ENCODE measurements at places on chromosomes 3 and 15.

GRCh38 chr15:97968380-97968779 lies 7.9 kb downstream of the ARRDC4 start:
- DNase-seq: no peak

DNA sequence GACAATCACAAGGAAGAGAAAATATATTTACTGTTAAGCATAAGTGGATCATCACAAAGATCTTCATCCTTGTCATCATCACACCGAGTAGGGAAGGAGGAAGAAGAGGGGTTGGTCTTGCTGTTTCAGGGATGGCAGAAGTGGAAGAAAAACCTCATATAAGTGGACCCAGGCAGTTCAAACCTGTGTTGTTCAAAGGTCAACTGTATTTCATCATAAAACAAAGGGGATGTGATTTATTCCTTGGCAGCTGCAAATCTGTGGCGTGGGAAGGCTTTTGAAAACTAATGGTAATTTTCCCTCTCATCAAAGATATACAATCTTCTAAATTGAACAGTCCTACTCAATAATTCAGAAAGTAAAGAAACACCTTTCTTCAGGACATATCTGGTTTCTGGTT lies 129.9 kb upstream of the ABI3BP start:
- no peak for DNase-seq

- DNase-seq: peak; percentile 22
Observed at GRCh38 chr15:52567871-52568600, 794 bp downstream of the ARPP19 start.

GRCh38 chr3:161640181-161640580 lies 143.6 kb downstream of the OTOL1 start:
- no peak for DNase-seq

DNA sequence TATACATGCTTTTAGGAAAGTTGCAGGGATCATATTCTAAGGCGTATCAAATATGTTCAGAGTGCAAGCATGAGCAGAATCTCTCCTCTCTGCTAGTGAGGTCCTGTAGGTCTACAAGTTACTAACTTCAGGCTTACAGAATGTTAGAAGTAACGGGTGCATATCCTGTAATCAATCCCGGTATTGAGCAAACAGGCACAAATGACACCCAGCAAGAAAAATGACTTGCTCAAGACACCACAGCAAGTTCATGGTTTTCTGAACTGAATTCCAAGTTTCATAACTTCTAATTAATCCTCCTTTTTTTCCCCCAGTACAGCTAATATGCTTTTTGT lies 353.9 kb upstream of the TPRG1 start:
- no peak for DNase-seq

DNA sequence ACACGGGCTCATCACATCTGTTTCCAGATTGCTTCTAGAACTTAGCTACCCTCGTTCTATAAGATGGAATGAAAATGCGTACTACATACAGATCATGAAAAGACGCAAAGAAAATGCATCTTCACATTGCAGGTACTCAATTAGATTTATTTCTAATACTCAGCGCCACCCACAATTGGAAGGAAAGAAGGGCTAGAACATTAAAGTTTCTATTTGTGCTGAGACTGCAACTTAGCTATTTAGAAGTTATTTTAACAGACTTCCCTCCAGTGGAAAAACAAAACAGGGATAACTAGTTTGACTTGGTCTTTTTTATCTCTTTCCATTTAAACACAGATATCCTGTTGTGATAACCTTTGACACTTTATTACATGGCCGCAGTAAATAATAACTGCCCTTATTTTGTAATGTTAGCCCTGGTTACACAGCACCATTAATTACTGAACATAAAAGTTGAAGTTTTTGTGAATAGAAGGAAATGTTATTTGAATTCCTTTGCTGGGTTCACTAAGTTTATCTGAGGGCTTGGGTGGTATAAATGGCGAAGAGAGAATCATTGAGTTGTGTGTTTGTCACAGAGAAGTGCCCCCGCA lies 86.9 kb upstream of the SLC25A26 start:
- DNase-seq: no peak

GRCh38 chr3:29644261-29644660 lies 363.4 kb downstream of the RBMS3 start:
- DNase-seq: no peak

DNA sequence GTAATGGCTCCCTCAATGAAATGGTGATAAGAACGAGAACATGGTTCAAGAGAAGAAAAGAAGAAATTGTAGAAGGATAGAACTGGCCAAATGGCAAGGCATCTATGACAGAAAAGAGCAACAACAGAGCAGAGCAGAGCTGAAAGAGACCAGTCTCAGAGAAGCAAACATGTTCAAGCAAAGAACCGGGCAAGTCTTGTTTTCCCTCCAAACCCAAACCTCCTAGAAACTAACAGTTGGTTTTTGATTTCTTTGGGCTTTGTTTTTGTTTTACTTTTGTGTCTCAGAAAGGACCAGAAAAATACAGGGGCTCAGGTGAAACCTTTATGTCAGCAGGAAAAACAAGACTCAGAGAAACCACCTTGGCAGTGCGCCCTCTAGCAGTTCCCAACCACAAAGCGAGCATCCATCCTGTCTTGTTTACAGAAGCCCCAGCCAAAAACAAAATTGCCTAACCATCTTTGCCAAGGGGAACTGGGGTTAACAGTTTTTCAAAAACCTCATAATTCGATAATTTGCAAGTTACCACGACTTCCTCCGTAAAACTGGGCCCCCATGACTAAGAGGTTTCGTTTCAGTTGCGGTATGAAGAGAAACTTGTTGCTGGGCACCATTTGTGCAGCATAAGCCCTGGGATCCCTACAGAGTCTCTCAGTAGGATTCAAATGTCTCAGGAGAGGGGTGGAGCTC lies 159.2 kb upstream of the SLC24A5 start:
- peak; percentile 22 for DNase-seq

DNA sequence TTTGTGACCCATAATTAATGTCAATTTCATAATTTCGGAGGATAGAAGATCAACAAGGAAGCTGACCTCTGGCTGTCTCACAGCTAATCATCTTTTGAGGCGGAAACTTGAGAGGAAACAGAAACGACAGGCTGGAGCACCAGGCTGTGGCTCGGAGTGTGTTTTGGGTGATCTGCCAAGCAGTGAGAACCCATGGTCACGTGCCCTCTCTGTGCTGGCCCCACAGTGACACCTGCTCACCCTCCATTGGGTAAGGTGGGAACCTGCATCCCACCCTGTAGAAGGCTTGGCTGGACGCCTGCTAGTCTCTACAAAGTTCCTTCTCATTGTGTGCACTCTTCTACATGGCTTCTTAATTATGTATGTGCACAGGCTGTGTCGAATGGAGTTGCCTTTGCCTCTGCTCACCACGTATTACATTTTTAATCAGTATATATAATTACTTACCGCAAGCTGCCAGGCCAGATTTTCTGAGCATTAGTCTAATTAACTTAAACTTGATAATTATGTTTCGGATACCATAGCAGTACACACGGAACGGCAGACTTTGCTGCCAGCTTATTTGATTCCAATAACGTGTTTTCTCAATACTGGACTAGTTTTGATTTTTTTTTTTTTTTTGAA lies 719.4 kb upstream of the CFAP20DC start:
- DNase-seq: peak; percentile 43

DNA sequence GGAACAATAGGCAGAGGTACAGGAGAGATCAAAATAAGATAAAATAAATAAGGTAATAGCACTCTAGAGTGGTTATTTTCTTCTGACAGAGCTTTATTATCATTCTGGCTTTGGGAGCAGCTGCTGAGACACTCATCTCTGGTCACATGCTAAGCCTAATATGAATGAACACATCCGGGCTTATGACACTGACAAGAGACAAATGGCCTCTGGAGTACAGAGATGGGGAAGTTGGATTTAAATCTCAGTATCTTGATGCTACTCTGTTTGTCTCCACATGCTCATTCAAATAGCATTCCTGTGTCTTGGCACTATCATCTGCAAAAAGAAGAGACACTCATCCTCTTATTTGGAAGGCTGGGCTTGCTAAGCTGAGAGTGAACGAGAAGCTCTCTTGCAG lies 55.6 kb downstream of the TMEM45A start:
- DNase-seq: peak; percentile 16

- DNase-seq: no peak
Observed at GRCh38 chr3:71388535-71389120, 194.9 kb downstream of the FOXP1 start.

DNA sequence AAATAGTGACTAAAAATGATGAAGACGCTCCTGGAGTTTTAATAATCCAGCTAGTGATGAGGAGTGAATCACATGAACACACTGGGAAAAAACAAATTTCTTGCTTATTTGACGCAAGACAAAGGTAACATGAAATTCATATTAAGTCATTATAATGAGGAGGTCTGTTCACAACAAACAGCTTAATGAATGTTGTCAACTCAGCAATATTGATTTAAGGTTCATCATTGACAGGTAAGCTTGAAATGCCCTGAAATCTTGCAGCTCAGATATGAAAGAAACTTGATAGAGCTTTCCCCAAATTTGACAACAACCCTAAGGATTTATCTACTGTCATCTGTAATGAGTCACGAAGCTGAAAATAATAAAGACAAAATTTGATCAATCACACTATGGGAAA lies 108.1 kb upstream of the SELENOK start:
- no peak for DNase-seq

DNA sequence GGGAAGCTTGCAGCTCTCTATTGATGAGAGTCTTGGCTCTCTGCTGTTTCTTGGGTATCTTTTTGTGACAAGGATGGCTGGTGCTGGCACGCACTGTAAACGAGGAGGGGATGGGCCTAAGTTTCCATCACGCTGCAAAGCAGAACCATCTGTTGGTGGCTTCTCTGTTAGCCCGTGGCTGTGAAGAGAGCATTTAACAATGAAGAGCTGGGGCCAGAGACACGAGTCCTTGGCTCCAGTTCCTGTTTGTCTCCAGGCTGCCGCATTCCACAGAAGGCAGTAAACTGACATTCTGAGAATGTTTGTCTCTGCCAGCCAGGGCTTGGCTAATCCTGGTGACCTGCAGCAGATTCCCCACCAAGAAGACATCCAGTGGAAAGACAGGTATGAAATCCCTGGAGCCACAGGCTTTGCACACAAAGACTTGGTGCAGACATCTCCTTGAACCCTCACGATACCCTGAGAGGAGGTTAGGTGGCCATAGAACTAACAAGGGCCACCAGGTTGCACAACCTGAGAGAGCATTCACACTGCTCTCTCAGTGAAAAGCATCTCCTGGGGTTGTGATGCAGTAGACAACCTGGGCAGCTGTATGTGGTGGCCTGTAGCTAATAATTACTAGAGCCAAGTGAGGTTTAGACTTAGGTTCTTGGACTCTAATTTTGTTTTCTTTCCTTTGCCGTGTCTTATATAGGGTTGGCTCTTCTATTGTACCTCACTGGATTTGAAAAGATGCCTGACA lies 130.9 kb downstream of the ASB7 start:
- DNase-seq: no peak

GRCh38 chr15:81947548-81947947 lies 98.3 kb downstream of the MEX3B start:
- no peak for DNase-seq

DNA sequence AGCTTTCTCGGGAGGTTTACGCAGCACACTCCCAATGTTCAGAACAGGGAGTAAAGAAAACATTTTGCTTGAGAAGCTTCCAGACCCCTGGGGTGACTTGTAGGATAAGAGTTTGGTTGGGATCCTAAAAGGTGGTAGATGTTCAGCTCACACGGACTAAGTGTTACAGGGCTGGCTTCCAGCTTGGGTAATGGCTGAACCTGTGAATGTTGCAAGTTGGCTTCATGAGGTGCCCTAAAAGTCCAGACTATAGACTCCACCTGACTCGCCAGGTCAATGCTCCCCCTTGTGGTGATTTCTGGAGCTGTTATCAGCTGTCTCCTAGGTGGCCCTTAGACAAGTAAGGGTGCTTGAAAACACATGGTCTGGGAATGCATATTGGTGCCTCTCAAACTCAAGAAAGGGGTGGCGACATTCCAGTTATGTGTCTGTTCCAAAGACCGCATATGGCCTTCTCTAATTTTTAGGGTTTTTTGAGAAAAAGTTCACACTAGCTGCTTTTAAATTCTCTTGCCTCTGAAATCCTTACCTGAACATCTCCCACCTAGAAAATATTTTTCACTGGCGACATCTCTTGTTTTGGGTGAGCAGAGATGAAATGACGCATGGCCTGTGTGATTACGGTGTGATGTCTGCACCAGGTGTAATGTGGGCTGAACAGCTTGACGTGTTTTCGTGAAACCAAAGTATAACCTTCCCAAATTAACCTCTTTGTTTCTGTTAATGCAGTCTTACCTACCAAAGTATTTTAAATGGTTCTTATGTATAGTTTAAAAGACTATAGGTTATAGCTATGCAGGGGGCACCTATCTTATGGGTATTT lies 175.7 kb upstream of the KBTBD8 start:
- DNase-seq: peak; percentile 9

DNA sequence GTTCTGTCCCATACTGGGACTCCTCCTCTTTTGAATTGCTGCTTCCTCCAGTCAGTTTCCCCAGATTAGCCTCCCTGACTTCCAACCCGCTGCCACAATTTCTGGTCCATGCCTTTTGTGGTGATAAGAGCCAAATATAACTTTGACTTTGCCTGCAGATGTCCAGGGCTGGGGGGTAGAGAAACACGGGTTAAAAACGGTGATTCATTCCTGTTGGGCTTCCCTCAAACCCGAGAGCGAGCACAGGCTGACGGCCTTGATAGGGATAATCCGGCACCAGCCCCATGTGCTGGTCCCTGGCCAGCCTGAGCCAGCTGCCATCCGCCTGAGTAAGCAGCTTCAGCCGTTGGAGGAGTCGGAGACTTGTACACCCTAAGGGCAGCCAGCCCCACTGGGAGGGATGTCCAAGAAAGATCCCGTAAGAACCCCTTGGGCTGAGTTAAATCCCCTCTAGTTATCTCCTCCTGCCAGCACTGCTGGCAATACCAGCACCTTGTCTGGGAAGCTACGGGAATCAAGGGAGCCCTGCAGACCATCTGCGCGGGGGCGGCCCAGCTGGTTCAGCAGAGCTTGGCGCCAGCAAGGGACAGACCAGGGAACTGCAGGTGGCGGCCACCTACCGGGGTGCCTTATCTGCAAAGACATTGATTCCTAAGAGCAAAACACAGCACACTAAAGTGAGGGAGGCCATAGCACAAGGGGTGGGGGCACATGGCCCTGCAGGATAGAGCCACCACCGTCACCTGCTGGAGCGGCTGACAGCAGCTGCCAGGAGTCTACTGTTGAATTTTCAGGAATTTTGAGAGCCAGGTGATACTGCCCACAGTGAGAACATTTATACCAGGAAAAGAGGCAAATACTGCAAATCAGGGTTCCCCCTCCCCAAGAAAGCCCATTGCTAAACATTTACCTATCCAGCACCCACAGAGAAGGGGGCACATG lies 18.1 kb downstream of the CSPG4 start:
- DNase-seq: peak; percentile 65

GRCh38 chr3:134543113-134543512 lies 57.3 kb downstream of the CEP63 start:
- no peak for DNase-seq

DNA sequence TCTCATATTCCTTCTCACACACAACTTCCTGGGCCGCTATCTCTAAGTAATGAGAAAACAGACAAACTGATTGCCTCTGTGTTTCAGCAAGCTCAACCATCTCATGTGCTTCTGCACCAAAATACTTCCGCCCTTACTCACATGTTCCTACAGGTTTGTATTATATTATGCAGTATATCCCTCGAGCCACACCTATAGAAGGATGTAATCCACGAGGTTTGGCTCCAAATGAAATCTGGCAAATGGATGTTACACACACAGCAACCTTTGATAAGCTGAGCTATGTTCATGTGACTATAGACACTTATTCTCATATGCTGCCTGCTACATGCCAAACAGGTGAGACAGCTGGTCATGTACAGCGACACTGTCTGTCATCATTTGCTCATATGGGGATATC lies 22.6 kb downstream of the CCRL2 start:
- no peak for DNase-seq

GRCh38 chr3:194586836-194587235 lies 46.4 kb downstream of the TMEM44 start:
- no peak for DNase-seq

- DNase-seq: no peak
Observed at GRCh38 chr3:171695426-171695825, 114.9 kb downstream of the PLD1 start.

All from NCI-H1092 treated with DMSO at 0.1 percent for 48 hours (cell line).